Caco-2 (cell line): ENCODE measurements at places on chromosomes 11 and 22.

DNA sequence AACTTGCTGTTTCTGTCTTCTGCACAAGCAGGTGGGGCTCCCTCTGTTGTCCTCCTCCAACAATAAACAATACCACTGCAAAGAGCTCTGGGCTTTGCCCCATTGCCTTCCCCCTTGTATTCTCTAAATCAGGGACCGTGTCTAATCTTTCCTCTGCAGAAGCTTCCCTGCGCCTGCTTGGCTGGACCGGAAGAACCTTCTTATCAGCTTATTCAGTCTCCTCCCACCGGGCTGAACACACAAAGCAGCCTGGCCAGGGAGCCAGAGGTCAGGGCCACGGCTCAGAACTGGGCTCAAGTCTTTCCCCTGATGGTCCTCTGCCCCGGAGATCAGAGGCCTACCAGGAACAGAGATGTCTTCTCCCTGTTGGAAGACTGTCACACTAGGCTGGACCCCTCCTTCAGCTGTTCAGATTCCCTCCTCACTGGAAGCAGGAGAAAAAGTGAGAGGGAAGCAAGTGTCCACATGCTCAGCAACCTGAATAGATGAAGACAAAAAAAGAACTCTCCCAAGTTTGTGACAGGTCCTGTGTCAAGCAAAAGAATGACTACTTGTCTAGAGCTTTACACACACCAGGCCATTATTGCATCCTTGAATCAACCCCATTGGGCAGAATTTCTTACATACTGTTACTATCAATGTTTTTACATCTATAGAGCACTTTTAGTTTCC lies 63.7 kb downstream of the RAB30 start:
- peak; percentile 84 for DNase-seq

GRCh38 chr11:121059605-121060004 lies 35.7 kb downstream of the TBCEL start:
- DNase-seq = no peak

GRCh38 chr22:29979777-29980321 lies 96.9 kb downstream of the MTMR3 start:
- DNase-seq = no peak

GRCh38 chr11:47558695-47559094 lies 5.8 kb upstream of the CELF1 start:
- DNase-seq = no peak

DNA sequence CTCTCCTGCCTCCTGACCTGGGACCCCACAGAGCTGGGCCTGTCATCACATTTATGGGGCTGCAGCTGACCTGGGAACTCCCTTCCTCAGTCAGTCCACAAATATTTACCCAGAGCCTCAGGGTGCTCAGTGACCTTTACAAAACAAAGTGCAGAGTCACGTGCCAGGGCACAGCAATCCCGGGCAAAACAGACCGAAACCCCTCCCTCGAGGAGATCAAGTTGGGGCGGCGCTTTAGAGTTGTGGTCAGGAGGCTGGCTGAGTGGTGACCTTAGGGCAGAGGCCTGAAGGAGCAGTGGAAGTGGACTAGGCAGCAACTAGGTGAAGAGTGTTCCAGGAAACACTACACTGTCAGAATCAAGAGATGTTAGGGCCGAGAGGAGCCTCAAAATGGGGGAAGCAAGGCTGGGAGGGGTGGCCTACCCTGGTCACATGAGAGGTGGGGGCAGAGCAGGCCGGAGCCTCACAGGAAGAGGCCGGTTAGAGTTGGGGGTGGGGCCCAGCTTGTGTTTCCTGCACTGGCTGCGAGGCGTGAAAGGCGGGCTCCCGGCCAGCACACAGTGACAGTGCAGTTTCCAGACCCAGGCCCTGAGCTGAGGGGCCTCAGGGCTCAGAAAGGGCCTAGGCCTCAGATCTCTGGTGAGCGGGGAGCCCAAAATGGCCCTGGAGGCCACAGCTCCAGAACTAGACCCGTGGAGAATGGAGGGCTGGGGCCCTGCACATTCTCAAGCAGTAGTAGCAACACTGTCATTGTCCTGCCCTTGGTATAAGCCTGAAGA lies 3.7 kb upstream of the NEAT1 start:
- DNase-seq = peak; percentile 96

- no peak for DNase-seq
Observed at GRCh38 chr11:538431-539051, 1.2 kb downstream of the LRRC56 start.

DNA sequence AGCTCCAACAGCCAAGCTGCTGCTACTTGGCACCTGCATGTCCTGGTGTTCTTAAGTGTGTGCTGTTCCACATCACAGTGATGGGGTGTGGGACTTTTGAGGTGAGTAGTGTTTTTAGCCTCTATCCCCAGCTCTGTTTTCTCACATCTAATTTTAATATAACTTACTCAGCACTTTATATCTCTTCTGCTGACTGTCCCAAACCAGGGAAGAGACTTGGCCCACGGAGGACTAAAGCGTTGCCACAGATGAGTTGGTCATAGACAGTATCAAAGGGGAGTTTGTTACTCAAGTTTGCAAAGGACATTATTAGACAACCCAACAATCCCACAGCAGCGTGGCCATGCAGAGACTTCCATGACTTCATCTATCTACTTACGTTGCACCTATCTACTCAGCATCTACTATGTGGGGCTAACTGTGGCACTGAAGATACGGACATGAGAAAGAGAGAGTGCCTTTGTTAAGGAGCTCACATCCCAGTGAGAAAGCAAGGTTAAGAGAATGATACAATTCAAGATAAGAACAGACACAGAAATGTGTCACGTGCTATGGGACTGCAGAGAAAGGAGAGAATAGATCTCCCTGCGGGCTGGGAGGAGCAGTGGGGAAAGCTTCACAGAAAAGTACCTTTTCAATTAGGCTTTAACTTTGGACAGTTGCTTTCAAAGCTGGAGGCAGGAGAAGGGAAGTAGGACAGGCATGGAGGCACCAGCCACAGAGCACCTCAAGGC lies 82.4 kb downstream of the ME3 start:
- no peak for DNase-seq

- no peak for DNase-seq
Observed at GRCh38 chr11:44313761-44314489, 4.0 kb upstream of the ALX4 start.

- DNase-seq = peak; percentile 73
Observed at GRCh38 chr11:14583252-14584034, 60.2 kb upstream of the PDE3B start.

- DNase-seq = no peak
Observed at GRCh38 chr11:62050716-62051115, 73.1 kb upstream of the INCENP start.

DNA sequence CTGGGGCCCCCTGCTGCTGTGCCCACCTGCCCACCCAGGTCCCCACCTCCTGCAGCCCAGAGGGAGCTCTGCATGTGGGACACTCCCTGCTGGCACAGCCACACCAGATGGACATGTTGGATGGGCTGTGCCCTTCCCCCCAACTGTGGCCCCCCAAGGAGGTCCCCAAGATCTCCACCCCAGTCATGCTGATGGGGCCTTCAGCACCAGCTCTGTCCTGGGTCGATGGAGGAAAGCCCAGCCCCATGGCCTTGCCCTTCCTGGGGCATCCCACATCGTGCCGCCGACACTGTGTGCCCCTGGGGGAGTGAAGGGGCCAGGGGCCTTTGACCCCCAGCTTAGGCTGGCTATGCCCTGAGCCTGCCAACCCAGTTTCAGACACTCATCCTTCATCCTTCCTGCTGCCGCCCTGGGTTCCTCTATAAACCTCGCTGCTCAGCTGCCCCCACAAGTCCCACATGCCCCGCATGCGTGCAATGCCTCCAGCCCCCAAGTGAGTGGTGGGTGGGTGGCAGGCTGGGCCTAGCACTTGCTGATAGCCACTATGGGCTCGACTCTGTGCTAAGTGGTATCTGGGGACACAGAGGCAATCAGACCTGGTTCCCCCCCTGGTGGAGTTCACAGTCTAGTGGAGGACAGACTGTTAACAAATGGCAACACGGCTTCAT lies 3.9 kb upstream of the DPP3 start:
- no peak for DNase-seq

DNA sequence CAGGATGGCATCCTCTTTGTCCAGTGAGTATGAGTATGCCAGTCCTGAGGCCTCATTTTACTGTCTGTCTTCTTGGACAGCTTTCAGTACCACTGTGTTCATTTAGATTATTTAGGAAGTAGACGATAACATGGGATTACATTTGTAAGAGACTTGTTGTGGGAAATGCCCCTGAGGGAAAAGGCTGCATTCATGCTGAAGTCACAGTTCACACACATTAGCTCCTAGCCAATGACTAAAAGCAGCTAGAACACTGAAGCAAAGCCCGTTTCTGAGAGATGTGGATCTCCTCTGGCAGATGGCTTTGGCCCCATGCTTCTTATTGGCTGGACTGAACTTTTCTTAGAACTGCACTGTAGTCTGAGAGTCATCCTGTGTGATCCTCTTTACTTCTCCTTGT lies 242.4 kb downstream of the FAM76B start:
- DNase-seq = no peak

- no peak for DNase-seq
Observed at GRCh38 chr11:112368381-112368780, 107.7 kb upstream of the PLET1 start.

DNA sequence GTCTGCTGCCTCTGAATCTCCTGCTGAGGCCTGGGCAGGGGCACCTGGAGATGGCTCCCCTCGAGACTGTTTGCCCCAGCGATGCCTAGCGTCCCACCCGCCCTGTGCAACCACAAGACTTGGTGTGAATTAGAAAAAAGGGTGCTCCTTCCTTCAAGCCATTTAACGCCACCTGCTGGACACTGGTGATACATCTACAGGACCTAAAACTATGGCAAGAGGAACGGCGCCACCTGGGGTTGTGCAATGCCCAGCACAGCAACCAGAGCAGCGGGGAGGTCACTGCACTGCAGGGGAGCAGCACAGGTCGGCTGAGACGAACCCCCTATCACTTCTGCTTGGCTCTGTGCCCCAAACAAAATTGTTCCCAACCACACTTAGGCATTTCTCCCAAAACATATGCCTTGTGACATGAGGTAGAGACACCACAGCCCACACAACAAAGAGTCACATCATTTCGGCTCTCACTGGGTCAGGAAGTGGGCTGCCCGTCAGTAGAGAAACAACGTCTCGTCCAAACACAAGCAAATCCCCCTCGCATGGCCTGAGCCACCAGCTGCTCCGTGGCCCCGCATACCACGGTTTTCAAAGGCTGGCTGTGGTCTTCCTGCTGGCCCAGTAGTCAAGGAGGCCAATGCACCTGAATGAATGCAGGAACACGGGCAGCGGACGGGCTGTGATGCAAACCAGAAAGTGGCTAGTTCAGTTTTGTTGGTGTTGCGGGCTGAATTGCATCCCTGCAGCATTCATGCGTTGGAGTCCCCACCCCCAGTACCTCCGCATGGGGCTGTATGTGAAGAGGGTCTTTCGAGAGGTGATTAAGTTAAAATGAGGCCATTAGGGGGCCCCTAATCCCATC lies 171.9 kb downstream of the SHANK2 start:
- DNase-seq = peak; percentile 87
